Stimulated activated CD4-positive, alpha-beta T cell treated with anti-CD3 and anti-CD28 coated beads, Interleukin-2, amount 100 ng/mL, for 24 hours (primary cell): ENCODE measurements at places on chromosomes 7 and 10.
A peak's percentile ranks its signal among the peaks of the same experiment; 100 is the strongest.

GRCh38 chr10:176677-177076 is 41.4 kb downstream of the ZMYND11 start:
- no peak for DNase-seq

GRCh38 chr7:143203386-143203785 is 18.5 kb upstream of the TAS2R40 start:
- no peak for DNase-seq

DNA sequence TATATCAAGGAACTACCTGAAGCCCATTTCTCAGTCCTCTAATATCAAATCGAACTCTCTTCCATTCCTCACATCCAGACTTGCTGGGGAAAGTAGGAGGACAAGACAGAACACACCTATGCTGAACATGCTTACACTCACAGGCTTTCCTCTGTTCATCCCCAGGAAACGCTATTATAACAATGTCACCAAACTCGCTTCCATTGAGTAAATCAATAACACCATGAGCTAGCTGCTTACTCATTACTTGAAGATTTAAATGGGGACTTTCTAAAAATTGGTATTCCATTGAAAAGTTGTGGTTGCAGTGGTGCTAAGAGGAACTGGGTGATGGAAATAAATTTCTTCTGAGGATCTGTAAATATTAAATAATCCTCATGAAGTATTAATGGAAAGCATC is 88.8 kb downstream of the SLC25A13 start:
- DNase-seq = no peak

DNA sequence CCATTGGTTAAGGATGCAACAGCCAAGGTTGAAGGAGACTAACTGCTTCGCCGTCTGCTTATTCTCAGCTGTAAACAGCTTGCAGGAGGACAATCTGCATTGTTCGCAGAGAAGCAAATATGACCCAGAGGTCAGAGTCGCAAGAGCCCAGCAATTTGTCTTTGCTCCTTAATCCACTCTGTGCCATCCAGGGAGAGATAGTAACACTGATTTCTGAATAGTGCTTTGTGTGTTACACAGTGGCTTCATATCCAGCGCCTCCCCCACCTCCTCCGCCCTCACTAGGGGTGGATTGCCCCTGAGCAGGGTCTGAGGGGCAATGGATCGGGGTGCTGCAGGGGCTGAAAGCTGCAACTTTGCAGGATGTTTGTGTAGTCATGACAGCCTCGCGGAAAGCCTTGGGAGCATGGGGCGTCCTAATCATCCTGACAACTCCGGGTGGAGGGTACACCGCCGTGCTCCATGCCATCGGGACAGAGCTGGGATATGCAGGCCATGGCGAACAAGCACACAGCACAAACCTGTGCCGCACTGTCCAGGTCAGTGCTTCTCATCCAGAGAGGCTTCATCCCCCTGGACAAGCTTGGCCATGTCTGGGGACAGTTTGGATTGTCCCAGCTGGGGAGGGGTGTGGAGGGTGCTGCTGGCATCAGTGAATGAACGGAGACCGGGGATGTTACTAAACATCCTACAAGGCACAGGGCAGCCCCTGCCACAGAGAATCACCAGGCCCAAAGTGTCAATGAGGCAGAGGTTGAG is 103.1 kb upstream of the INSIG1 start:
- DNase-seq = no peak

DNA sequence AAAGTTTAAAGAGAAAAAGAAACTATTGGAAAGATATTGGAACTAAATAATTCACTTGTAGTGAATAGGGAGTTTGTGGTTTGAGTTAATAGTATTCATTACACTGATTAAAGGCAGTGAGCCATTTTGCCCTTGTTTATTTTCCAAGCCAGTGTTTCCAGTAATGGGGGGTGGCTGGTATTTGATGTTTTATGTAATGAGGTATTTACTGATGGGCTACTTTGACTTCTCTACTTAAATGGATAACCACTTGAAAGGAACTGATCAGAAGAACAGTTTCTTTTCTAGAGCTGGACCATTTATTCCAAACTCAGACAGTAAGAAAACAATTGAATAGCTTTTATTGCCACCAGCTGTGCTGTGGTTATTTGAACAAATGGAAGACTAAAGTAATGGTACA is 227.0 kb upstream of the HDAC9 start:
- DNase-seq = no peak

DNA sequence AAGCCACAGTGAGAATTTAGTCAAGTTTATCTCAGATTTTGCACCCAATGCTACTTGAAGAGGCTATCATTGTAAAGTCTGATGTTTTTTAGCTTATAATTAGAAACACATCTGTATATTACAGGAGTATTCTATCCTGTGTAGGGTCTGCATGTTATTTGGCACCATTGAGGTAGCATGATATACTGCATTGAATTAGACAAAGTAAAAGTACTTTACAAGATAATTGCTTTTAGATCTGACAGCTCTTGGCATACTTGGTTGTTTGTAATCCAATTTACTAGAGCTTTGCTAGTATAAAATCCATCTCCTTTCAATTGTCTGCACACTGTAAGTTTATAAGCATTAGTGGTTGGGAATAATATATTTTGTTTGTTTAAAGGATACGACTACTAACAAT is 714.3 kb downstream of the ANKRD7 start:
- DNase-seq = no peak

DNA sequence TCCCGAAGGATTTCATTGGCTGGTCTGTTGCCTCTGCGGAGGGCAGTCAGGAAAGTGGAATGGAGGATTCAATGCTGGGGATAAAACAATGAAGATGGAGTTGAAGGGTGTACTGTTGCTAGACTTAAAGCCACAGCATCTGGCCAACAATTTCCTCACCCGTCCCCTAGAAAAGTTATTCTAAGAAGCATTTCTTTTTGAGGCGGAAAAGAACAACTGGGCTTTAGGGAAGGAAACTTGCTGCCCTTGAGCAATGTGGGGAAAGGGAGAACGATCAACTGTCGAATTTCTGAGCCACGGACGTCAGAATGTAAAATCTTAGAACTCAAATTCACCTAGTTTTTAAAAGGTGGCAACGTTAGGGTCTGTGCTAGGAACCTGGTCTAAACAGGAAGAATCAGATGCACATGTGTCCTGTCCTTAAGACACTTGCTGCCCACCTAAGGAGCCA is 664 bp downstream of the FMC1 start:
- no peak for DNase-seq

DNA sequence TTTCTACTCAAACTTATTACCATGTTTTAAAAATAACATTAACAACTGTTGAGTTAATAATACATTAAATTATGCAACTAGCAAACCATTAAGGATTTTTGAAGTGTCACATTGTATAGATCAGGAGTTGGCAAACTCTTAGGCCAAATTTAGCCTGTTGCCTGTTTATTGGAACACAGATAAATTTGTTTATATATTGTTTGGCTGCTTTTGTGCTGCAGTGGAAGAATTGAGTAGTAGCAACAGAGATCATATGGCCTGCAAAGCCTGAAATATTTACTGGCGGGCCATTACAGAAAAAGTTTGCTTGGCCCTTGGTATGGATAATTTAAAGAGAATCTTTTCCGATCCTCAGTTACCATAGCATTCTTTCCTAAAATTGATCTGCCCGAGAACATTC is 50.7 kb upstream of the TMEM236 start:
- DNase-seq = no peak

- no peak for DNase-seq
Measured at GRCh38 chr7:152862006-152862405, 102.5 kb downstream of the ACTR3B start.

DNA sequence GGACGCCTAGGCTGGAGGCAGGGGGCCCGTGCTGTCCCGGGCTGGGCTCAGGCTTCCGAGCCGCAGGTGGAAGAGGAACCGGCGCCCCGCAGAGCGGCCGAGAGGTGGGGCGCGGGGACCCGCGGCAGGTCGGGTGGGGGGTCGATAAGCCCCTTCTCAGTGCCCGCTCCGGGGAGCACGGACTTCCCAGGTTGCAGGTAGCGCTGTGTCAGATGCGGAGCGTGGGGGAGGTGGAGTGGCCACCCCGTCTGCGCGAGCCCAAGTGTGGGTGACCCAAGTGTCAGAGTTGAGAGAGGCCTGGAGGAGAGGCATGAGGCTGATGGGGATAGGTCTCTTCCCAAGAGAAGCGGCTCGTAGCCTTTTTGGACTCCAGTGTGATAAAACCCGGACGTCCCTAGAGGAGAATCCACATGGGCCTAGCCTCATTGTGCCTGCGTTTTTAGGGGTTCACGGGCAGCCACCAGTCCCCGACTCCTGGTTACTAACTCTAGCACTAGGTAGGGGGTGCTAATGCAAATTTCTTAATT is 580 bp downstream of the EEPD1 start:
- DNase-seq = peak; percentile 25

DNA sequence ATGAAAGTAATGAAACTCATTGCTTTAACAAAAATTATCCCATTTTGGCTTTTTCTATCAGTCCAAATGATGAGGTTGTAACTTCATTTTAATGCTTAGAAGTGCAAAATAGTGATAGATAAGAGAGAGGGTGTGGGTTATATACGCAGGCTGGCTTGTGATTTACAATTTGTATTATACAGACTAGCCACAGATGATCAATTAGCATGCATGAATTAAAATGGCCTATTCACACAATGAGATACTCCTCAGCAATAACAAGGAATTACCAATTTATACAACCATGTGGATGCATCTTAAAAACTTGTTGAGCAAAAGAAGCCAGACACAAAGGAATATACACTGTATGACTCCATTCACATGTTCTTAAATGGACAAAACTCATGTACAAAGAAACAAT is 45.4 kb upstream of the JAZF1 start:
- DNase-seq = no peak

DNA sequence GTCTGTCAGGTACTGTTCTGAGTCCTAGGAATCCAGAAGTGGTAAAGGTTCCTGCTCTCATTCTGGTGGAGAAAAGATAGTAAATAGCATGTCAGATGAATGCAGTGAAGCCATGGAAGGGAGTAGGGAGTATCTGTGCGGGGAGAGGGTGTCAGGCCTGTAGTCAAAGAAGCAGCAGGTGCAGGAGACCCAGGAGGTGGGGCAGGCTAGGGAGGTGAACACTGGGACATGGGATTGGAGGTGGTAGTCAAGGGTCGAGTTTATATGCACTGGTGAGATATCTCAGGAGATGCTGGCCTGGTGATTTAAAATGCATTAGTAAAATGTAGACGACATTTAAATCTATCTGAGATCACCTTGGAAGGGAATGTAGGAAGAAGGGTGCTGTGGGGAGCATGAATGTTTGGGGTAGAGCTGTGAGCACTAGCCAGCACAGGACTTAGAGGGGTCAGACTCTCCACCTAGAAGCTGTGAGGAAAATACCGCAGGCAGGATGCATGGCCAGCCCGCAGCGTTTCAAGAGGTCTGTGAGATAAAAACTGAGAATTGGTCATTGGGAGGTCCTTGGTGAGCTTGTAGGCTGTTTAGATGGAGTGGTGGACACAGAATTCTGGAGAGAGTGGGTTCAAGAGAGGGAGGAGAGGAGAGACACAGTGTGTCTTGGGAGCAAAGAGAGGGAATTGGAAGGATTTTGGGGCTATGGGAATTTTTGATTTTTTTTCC is 6.8 kb downstream of the GTPBP4 start:
- no peak for DNase-seq

- DNase-seq = no peak
Measured at GRCh38 chr7:16661924-16662323, 15.9 kb downstream of the BZW2 start.

- DNase-seq = no peak
Measured at GRCh38 chr7:97145068-97145467, 27.6 kb downstream of the SDHAF3 start.

GRCh38 chr7:6615723-6616555 is 529 bp downstream of the ZNF853 start:
- DNase-seq = no peak

DNA sequence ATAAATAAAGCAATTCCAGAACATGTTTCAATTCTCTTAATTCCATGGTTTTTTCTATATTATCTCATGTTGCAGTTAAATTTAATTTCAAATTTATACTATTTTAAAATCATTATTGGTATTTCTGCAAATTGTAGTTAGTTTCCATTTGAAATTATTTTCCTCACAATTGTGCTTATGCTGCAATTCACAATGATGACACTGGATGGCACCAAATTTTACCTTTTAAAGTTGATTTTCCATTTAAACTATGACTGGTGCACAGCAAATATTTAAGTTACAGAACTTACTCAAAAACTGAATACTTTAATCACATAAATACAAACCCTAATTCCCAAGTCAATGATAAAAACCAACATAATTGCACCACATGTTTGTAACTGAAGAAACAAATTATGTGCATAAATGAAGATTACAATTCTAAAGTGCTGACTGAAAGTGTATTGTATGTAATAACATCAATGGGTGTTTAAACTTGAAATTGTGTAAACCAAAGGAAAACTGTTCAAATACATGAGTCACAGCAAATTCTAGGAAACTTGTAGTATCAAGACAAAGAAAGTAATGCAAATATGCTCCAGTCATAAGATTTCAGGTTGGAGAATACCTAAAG is 75.3 kb upstream of the AASS start:
- no peak for DNase-seq

DNA sequence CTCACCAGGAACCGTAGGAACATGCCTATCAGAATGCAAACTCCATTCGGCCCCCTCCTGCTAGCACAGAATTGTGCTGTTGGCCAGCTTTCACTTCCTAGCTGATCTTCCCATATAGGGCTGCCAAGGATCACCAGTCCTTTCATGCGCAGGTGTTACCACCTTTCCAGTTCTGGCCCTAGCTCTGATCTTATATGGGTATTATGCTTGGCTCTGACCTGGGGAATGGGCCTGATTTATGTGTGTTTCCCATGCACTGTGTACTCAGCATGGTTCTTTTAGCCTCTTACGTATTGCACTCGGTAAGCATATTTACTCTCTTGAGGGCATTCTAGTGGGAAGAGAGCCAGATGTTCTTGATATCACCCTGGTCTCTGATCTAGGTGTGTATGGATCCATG is 11.1 kb downstream of the SLC35G1 start:
- DNase-seq = no peak

DNA sequence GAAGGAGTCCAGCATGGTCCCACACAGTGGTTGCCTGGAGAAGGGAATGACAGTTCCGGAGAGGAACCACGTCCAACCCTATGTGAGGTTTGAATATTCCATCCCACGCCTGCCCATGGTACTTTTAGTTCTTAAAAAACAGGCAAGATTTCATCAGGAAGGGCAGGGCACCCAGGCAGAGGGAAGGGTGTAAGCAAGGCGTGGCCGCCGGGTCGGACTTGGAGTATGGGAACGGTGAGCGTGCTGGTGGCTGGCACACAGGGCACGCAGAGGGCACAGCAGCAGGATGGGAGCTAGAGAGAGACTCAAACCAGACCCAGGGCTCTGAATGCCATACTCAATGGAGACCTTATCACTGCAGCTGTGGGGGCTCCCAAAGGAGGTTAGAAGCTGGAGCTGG is 34.3 kb downstream of the FAM53B start:
- DNase-seq = no peak

DNA sequence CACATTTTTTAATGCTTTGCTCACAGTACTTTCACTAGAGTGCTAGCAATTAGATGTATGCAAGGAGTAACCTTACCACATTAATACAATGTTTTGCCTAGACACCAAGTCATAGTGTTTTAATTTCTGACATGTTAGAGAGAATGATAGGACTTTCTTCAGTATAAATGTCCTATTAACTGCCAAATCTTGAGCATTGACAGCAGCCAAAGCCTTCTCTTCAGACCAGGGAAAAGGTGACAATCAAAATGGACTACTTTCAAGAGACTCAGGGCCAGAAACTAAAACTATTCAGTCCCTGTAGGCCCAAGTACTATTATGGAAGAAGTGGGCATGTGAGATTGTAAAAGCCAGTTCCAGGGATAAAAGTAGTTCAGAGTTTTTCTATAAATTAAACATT is 201.4 kb upstream of the PCDH15 start:
- no peak for DNase-seq

GRCh38 chr10:36301139-36301538 is 659.0 kb upstream of the FZD8 start:
- no peak for DNase-seq

GRCh38 chr10:97810446-97810845 is 38.6 kb upstream of the SFRP5 start:
- no peak for DNase-seq
